CD4-positive, alpha-beta T cell (primary cell): ENCODE measurements at places on chromosomes 6 and 20.

DNA sequence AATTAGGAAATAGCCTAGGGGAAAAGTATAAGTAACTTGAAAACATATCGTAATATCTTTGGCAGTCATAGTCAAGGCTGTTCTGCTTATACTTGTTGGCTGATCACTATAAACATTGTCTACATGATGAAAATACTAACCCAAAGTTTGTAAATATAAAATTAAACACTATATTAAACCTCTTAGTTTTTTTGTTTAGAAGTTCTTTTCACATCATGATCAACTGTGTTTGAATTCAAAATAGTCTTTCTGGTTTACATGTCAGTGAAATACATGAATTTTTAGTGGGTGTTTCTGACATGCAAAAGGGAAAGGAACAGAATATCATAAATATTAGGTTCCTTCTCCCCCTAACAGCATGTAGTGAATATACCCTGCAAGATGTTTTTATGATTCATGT is 43.5 kb downstream of the ADGRG6 start:
- DNase-seq = no peak

GRCh38 chr6:159089909-159090308 is 45.1 kb upstream of the TAGAP start:
- no peak for DNase-seq

DNA sequence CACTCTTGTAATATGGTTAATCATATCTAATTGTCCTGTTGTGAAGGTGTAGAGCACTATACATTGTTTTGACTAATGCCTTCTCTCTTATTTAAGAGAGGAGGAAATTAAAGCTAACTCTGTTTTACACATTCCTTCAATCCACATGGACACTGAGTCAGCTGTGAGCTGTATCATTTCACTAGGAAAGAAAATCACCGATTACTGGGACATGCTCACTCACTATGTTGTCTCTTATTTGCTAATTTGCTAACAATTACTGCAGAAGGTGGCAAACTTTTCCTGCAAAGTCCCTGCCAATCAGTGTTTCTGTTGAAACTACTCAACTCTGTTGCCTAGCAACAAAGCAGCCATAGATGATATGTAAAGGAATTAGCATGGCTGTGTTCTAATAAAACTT is 98.2 kb downstream of the BCAS1 start:
- no peak for DNase-seq

DNA sequence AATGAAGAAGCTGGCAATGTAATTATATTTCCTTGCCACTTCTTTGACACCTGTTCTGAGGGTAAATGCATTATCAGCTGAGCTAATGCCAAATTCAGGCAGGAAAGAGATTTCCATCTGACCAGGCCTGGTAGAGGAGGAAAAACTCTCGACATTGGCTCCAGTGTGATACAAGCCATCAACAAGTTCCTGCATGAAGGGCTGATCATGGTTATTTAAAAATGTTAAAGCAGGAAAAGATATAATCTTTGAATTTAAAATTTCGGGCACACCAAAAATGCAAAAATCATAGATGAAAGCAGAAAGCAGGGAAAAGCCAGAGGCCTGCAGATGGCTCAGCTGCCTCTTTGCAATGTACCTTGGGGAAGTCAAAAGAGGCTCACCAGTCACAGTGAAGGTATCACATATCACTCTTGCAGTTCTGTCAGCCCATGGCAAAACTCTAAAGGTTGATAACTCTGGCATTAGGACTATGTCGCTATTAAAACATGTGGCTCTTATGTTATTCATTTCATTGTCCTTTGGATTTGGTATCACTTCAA is 39.1 kb downstream of the LGSN start:
- no peak for DNase-seq

DNA sequence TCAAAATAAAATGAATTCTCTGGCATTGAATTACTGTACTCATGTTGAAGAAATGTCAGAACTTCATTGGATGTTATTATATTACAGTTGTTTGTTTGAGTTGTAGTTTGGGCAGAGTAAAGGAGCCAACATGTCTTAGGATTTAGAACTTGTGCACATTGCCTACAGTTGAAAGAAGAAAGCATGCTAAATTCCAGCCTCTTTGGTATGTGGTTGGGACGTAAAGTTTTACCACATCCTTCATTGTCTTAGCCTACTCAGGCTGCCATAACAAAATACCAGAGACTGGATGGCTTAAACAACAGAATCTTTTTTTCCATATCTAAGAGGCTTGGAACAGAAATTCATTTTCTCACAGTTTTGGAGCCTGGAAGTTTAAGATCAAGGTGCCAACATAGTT is 42.4 kb downstream of the HFE start:
- DNase-seq = no peak

DNA sequence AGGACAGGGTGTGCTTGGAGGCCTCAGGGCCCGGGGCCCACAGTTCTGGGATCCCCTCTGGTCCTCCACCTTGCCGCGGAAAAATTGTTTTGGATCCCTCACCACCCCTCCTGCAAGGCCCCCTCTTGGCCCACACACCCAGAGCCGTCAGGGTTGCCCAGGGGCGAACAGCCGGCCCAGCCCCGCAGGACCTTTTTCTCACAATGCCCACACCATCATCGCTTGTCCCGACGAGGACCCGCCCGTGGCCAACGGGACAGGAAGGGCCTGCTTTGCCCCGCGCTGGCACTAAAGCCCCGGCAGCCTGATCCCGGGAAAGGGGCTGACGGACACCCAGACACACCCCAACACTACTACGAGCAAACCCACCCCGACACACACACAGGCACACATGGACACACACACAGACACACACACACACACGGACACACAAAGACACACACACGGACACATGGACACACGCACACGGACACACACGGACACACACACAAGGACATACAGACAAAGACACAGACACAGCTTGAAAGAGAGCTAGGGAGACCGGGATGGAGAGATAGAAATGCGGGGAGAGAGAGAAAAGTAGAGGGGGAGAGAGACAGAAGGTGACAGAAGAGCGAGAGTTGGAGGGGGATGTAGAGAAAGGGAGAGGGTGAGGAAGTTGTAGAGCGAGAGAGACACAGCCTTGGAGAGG is 1493.5 kb upstream of the DEFB115 start:
- DNase-seq = no peak

DNA sequence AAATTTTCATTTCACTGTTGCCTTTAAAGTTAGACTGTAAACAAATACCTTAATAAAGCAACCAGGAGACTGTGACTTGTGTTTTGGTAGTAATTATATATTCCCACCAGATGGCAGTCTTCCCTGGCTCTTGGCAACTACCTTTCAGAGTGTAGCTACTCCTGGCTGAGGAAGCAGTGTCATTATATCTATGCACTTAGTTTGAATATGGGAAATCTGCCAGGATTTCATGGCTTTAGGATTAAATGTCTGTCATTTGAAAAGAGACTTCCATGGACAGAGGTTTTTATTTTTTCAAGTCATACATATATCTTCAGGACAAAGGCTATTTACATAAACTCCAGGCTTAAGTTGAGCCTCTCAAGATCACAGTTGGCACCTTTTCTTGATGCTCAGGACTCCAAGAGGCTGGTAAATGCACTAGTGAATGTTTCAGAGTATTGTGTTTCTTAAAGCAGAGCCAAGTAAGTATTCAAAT is 160.1 kb downstream of the C6orf58 start:
- peak; percentile 19 for DNase-seq

GRCh38 chr6:50962213-50962759 is 143.6 kb downstream of the TFAP2B start:
- DNase-seq = no peak

- no peak for DNase-seq
Observed at GRCh38 chr6:116745176-116745575, 20.3 kb downstream of the FAM162B start.

DNA sequence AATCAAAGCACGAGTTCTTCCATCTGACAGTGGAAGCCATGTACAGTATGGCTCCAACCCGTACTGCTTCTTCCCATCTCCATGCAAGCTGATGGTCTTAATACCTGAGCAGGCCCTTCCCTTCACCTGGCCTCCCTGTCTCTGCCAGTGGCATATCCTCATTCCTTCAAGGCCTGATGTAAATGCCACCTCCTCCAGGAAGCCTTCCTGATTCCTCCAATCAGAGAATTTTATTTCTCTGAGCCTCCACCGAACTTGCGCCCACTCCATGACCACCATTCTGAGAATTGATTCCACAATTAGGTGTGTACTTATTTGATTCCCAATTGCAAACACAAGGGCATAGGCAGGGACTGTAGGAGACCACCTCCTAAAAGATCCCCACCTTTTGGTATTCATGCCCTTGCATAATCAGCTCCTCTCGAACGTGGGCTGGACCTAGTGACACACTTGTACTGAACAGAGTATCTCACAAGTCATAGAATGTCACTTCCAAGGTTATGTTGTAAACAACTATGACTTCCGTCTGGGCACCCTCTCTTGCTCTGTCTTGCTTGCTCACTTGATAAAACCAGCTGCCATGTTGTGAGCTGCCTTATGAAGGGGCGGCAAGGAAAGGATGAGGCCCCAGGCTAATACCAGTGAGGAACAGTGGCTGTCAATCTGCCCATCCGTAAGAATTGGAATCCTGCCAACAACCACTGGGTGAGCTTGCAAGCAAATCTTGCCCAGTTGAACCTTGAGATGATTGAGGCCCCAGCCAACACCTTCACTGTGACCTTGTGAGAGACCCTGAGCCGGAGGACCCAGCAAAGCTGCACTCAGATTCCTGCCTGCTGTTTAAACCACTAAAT is 38.8 kb downstream of the CPNE5 start:
- no peak for DNase-seq

GRCh38 chr6:137191236-137191635 is 17.8 kb upstream of the IL22RA2 start:
- DNase-seq = no peak

DNA sequence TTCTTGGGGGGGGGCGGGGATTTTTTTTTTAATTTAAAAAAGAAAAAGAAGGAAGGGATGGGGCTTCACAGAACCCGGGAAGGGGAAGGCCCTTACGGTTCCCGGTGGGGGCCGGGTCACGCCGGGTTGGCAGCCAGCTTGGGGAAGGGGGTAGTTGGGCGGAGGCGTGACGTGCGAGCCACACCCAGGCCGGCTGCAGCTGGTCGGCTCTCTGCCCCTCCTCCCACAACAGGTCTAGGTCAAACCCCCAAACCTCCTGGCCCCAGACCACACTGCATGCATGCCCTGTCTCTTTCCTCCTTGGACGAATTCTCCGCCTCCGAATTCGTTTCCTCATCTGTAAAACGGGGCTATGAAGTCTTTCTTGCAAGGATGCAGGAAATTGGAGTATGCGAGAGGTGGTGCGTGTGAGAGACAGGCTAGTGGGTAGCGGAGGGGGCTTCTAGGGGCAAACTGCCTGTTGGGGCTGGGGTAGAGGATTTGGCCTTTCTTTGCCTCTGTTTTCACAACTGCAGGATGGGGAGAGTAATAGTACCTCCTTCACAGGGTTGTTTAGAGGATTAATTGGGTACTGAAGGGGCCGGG is 828 bp downstream of the HCK start:
- DNase-seq = no peak

DNA sequence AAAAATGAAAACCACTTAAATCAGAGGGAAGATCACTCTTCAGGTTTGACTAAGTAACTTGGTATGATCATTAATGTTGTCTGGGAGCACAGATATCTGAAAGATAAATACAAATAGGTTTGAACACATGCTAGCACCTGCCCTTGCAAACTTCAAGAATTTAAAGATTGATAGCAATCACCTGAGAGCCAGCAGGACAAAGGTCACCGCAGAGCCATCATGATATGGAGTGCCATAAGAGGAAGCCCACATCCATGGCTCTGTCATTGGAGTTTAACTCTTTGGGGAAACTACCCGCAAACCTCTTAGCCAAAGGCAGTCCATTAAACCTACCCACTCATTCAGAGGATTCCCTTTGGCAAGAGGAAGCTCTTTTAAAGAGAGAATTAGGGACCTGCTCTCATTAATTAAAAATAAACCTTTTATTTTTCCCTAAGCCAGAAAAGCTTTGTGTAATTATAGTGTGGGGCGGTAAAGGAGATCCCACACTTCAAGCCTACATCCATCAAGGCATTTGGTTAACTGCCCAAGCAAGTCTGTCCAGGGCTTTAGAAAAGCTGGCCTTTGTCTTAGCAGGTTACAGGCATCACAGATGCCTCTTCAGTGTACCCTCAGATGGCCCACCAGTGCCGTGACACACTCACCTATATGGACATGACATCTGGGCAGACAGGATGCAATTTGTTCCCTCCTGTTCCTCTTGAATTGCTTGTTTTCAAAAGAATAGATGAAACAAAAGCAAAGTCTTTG is 73.0 kb downstream of the SASH1 start:
- no peak for DNase-seq

- no peak for DNase-seq
Observed at GRCh38 chr6:22667855-22668254, 98.5 kb downstream of the HDGFL1 start.

DNA sequence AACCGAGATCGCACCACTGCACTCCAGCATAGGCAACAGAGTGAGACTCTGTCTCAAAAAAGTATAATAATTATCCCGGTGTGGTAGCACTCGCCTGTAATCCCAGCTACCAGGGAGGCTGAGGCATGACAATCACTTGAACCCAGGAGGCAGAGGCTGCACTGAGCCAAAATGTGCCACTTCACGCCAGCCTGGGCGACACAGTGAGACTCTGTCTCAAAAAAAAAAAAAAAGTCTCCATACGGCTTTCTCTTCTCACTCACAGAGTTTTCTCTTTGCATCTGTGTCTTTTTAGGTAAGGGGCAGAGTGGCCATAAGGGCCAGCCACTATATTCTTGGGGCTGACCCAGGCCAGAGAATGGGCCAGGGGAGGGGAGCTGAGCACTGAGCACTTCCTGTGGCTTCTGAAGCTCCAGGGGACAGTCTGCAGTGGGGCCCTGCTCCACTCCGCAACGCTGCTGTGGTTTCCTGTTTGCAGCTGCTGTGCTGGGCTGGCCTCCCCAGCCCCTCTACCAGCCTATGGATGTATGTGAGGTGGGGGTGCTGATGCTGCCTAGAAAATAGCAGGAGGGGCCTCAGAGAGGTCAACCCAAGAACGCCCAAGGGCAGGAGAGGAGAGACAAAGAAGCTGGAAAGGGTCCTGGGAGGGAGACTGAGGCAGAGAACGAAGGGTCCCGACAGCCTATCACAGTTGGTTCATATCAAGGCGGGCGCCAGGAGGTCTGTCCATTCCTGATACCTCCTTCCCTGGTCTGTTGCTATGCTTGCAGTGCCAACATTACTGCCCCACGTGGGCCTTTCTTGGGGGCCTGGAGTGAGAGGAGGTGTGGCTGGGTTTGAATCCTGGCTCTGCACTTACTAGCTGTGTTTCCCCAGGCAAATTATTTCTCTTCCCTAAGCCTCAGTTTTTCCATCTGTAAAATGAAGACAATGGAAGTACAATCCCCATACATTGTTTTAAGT is 16.0 kb downstream of the SLA2 start:
- DNase-seq = peak; percentile 64
